ENCODE measurements at places on chromosomes 16 and 17. TPM values are rescaled to one million over a fixed set of nuclear protein-coding genes. Genes with fewer than 3 reads are reported as not detected.

DNA sequence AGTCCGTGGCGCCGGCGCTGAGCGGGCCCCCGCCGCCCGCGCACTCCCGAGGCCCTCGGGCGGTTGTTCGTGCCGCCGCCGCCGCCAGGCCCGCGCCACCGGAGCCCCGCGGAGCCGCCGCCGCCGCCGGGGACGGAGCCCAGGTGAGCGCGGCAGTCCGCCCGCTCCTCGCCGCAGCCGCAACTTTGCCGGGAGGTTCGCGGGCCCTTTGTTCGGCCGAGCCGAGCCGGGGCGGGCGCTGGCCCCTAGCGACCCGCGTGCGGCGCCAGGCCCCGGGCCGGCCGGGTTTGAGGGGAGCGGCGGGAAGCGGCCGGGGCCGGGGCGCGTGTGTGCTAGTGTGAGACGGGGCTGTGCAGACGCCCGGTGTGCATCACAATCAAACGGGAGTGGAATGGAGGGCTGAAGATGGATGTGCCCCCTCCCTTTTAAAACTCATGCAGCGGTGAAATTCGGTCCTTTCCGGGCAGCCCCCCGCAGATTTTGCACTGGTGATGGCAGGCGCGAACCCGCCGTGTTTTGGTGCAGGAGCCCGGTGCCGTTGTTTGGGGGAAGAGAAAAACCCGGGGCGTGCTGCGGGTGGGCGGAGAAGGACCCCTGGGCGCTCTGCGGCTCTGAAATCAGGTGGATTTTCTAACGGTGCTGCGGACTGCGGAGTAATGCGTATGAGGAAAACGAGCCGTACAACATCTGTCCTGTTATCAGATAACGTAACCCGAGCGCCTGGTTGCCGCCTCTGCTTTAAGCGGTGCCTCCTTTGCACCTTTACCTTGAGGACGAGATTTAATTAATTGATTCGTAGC, 823 bp downstream of the TNRC6C start:
- no peak for ATAC-seq

- peak; percentile 90 for ATAC-seq
Observed at GRCh38 chr16:12067714-12068401, 91.3 kb downstream of the SNX29 start.

DNA sequence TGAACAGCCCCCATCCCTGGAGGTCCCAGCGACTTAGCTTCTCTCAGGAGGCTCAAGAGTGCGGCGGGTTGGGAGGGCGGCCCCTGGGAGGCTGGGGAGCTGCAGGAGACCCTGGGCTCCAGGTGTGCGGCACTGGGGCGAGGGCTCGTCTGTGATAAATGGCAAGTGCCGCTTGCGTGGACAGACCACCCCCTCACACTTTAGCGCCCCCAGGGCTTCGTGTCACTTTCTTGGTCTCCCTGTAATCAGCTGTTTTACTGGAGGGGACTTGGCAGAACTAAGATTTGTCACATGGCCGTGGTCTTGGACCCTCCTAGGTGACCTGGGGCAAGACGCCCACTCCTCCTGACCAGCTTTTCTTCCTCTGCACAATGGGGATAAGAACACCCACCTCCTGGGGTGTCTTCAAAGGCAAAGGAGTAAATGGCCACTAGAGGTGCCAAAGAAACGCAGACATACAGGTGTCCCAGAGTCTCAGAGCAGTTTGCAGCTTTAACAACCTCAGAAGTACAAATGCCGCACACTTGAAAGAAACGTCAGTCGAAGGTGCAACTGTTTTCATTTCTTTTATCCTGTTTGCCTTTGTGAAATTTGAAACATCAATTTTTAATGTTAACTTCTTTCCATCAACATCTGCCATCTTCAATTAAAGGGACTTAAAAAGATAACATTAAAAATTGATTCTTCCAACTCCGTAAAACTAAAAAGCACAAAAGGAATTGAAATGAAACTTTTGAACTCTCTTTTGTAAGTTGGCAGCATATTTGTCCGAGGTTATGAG, 946 bp downstream of the OSGIN1 start:
- ATAC-seq = no peak

DNA sequence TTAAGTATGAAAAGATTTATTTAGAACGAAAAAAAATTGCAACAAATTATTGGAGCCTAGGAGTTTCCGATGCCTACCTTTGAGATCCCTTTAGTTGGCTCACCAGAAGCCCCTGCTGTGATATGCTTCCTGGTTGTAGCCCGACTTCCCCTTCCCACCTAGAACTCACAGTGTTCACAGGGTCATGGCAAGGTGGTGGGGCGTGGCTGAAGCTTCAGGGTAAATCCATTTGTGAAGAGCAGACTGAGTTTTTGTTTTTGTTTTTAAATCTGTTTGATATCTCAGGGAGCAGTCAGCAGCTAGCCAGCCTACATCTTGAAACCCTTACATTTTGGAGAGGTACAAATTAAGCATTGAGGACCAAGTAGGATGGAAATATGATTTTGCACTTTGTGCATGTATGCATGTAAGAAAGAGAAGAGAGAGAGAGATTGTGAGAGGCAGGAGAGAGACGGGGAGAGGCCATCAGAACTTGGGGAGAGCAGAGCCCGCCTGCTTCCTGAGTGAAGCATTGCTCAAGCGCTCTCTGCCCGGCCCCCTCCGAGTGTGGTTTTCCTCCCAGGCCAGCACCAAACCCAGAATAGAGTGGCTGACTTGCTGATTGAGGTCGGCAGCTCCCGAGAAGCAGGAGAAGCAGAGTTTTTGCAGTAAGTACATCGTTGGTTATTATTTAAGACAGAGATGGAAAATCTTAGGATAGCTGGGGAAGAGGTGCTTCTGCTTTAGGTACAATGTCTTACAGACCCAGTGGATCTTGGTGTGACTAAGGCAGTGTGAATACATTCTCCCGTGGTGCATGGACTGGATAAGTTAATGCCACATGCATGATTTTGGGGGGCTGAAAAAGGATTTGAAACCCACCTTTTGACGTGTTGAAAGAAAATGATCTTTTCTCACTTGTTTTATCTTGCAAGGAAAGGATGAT, 64.2 kb downstream of the SPECC1 start:
- ATAC-seq = no peak

KCNG4 gene
- 0.22 TPM for total RNA-seq

PHOSPHO1 gene
- 0.14 TPM for total RNA-seq

KRTAP17-1 gene
- 0.57 TPM for total RNA-seq

Data from motor neuron (in vitro differentiated cells).